ENCODE measurements at places on chromosomes 6 and 20.

- no peak for DNase-seq
Measured at GRCh38 chr20:542777-543368, 717 bp downstream of the CSNK2A1 start.

- no peak for DNase-seq
Measured at GRCh38 chr20:11844691-11845090, 73.0 kb upstream of the BTBD3 start.

DNA sequence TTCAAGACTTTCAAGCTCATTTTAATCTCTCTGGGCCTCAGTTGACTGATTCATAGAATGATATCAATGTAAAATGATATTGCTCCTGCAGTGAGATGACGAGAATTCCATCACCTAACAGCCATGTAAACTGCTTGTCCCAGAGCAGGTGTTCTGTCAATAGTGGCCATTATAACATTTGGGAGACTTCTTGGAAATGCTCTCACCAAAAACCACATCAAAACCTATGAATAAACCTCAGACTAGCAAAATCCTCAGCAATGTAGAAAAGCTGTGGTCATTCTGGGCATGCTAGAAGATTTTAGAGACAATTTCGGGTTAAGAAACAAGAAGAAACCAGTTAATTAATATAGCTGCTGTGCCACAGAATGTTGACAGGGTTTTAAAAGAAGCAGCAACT, 225.4 kb downstream of the FRK start:
- no peak for DNase-seq

DNA sequence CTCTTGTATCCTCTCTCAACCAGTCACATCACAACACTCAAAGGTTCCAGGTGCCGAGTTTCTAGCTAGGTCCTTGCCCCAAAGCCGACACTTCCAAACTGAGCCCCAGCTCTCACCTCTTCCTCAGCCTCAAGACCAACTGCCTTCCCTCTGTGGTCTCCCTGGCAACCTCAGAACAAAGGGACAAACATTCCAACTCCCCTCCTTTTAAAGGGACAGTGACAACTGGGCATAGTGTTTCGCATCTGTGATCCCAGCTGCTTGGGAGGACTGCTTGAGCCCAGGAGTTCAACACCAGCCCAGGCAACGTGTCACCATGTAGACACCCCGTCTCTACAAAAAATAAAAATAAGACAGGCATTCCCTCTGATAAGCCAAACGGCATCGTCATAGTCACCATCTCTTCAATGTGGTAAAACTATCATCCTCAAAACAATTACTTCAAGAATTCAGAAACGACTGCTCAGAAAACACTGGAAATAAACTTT, 11.3 kb downstream of the DIDO1 start:
- no peak for DNase-seq

GRCh38 chr6:33670971-33671743, 40.3 kb downstream of the UQCC2 start:
- DNase-seq = no peak

GRCh38 chr6:112571488-112572270, 224.5 kb downstream of the RFPL4B start:
- DNase-seq = no peak

DNA sequence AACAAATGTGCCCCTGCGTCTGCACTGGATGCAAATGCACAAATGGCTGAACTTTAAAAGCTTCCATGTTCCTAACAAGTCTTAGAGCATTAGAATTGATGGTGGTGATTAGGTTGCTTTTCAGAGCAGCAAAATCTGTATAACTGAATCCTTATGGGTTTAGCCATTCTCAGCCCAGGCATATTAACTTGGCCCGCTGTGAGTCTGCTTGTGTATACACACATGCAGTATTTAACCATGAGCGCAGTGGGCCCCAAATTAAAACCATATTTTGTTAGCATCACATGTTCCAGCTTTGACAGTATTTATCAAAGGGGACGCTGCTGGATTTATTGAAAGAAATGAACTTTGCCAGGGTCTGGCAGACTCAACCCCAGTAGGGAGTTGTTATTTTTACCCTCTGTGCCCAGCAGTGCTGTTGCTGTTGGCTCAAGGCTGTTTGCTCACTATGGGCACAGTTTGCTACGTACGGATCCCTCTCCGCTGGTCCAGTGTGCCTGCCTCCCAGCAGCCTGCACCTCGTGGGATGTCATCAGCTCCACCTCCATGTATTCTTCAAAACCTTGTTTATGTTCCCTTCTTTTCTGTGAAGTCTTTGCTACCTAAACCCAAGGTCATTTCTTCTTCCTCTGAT, 144.7 kb downstream of the QRSL1 start:
- DNase-seq = no peak

DNA sequence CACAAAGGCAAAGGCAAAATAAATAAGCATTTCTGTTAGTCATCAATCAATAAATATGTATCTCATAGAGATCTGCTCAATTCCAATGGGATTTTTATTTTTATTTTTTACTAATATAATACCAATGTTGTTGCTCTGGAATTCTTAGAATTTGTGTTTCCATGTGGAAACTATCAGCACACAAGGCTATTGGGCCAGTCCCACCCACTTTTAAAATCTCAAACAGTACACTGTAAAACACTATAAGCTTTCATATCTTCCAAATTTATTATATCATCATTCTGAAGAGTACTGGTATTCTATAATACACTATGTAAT, 563.8 kb upstream of the MARCKS start:
- DNase-seq = no peak

DNA sequence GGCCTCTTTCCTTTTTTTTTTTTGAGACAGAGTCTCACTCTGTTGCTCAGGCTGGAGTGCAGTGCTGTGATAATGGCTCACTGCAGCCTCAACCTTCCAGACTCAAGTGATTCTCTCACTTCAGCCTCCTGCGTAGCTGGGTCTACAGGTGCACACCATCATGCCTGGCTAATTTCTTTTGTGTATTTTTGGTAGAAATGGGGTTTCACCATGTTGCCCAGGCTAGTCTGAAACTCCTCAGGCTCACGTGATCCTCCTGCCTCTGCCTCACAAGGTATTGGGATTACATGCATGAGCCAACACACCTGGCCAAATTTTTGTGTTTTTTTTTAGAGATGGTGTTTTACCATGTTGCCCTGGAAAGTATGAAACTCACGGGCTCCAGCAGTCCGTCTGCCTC, 29.3 kb downstream of the SRC start:
- no peak for DNase-seq

DNA sequence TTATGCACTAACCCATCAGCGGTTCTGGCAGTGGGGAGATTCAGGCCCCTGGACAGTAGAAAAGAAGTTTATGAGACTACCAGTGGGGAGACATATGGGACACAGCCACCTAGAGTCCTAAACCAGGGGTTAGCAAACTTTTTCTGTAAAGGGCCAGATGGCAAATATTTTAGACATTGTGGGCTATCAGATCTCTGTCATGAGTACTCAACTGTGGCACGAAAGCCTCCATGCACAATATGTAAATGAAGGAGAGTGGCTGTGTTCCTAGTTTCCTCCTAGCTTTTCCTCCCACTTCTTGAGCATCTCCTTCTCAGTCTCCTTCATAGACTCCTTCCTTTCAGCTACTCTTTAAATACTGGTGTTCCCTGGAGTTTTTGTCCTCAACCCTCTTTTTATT, 3.3 kb upstream of the HLA-DMA start:
- no peak for DNase-seq

- DNase-seq = no peak
Measured at GRCh38 chr6:21710908-21711627, 117.5 kb downstream of the SOX4 start.

DNA sequence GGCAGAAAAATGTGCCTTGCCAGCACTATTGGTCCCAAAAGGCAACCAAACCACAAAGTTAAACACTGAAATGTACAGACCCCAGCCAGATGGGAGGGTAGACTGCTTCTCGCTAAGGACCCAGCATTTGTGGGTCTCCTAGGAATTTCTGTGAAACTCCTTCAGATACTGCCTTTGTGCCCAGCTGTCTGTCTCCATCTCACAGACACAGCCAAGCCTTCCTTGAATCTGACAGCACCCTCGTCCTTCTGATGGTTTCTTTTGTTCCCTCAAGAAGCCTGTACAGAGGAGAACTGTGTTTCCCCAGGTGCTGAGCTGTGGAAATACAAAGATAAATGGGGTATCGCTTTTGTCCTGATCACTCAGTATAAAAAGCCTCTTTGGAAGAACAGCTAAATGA, 254.0 kb upstream of the TAB2 start:
- DNase-seq = no peak

GRCh38 chr6:958488-958887, 265.5 kb upstream of the EXOC2 start:
- no peak for DNase-seq

DNA sequence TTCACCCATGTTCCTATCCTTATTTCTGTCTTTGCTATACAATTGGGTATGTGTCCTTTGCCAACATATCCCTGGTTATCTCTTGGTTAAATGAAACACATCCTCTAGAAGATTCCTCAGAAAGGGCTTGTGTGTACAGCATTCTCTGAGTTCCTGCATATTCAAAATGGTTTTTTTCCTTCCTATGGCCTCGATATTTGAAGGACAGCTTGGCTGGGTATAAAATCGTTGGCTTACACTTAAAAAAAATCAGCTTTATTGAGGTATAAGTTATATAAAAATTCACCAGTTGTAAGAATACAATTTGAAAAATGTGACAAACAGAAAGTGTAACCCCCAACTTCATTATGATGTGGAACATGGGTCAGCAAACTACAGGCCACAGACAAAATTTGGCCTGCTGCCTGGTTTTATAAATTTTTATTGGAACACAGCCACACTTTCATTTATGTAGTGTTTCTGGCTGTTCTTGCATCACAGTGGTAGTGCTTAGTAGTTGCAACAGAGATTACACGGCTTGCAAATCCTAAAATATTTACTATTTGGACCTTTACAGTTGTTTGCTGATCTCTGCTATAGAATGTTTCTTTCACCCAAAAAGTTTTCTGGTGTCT, 16.7 kb downstream of the PCMT1 start:
- no peak for DNase-seq

- DNase-seq = no peak
Measured at GRCh38 chr20:2023151-2023550, 29.3 kb upstream of the PDYN start.

GRCh38 chr6:108671175-108671574, 110.5 kb downstream of the FOXO3 start:
- no peak for DNase-seq

DNA sequence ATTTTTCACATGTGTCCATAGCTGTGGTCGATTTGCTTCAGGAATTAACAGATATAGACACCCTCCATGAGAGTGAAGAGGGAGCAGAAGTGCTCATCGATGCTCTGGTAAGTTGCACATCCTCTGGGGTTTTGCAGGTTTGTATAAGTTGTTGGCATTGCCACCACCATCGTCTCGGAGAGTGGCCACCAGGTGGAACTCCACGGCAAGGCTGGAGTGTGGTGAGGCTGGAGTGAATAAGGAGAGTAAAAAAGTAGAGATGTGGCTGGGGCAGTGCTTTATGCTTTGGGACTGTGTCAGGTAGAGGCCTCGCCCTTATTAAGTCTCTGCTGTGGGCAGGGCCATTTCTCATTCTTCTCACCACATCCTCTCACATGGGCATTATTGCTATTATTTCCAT, 63.7 kb downstream of the CTNNBL1 start:
- DNase-seq = no peak

DNA sequence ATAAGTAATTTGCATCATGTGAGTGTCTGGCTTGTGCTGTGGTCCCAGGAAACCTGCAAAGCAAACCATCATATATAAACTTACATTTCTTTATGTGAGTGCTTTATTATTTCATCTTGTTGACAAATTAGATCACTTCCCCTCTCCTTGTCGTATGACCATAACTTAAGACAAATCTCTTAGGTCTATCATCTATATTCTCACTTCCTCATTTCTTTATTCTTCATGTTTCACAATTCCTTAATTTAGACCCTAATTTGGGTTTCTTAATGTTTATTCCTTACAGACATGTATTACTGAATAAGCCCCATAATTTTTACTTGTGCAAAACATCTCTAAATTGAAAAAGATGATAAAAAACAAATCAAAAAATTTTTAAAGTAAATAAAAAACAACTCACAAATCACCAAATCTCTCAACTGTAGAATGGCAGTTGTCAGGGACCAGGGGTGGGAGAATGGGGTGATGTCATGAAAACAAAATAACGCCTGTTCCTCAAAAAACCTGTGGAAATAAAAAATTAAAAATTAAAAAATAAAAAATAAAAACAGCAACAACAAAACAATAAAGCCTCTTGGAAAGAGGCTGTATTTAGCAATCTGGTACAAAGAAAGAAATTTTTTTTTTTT, 49.5 kb upstream of the FBXO30 start:
- no peak for DNase-seq
